ENCODE measurements at places on chromosomes 7 and 10. TPM values are rescaled to one million over a fixed set of nuclear protein-coding genes. Genes with fewer than 3 reads are reported as not detected.

DNA sequence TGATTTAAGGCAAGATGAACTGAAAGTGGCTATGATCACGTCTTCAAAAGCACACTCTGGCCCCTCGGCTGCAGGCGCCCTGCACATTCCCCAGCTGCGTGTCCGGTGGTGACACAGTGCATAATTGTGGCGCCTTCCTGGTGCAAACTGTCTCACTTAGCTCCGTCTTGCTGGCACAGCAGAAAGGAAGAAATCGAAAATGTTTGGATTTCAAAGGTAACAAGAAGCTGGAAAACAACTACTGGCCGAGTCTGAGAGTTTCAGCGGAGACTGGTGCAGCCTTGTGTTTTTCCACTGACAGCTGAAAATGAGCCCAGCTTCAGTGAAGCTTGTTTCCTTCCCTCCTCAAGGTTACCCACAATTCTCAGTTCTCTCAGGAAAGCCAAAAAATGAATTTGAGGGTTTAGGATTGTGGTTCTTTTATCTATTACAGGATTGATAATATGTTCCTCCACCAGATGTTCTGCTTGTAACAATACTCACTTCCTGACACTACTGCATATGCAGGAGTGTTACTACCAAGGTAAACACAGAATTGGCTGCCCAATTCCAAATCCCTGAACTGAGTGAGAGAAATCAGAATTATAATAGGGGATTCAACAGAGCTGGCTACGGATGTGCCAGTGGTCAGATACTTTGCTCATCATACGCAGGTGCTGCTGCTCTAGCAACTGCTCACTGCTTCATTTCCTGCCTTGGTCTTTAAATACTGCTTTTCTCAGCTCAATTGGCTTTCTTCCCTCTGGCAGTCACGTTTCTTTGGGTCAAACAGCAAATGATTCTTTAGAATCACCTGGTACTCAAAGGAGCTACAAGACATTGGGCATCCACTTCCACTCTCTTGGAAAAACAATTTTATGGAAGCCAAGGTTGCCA is 63.7 kb downstream of the TRUB1 start:
- H3K4me1 ChIP-seq = peaks cover 17% of the 10 kb centered on the region
- H3K36me3 ChIP-seq = no peaks in the 10 kb centered on the region
- no peaks in the 10 kb centered on the region for H3K27me3 ChIP-seq
- no peak for DNase-seq

GRCh38 chr7:280461-280860 is 9.5 kb upstream of the FOXL3 start:
- no peaks in the 10 kb centered on the region for H3K4me1 ChIP-seq
- no peak overlapping the region for H3K4me3 ChIP-seq
- DNase-seq = no peak
- peaks cover 2% of the 10 kb centered on the region for H3K36me3 ChIP-seq

Gene ZNF485
- total RNA-seq = 7.8 TPM

- no peak for DNase-seq
- H3K27me3 ChIP-seq = no peaks in the 10 kb centered on the region
- no peaks in the 10 kb centered on the region for H3K36me3 ChIP-seq
- H3K4me3 ChIP-seq = no peak overlapping the region
- H3K27ac ChIP-seq = no peak overlapping the region
These were observed 271.9 kb downstream of the MTERF1 start for GRCh38 chr7:91608606-91609005.

- H3K36me3 ChIP-seq = no peaks in the 10 kb centered on the region
- H3K27me3 ChIP-seq = no peaks in the 10 kb centered on the region
These were observed 28.3 kb upstream of the LMTK2 start for GRCh38 chr7:98078197-98078870.

Gene ASB15
- total RNA-seq = not detected

- H3K27me3 ChIP-seq = no peaks in the 10 kb centered on the region
- H3K4me3 ChIP-seq = no peak overlapping the region
- H3K36me3 ChIP-seq = no peaks in the 10 kb centered on the region
- H3K4me1 ChIP-seq = no peaks in the 10 kb centered on the region
- DNase-seq = no peak
These were observed 44.0 kb upstream of the TNRC18 start for GRCh38 chr7:5467645-5468044.

- DNase-seq = no peak
- H3K27ac ChIP-seq = no peak overlapping the region
- H3K4me1 ChIP-seq = peaks cover 5% of the 10 kb centered on the region
- no peak overlapping the region for H3K4me3 ChIP-seq
- no peaks in the 10 kb centered on the region for H3K27me3 ChIP-seq
These were observed 4.9 kb upstream of the OPTN start for GRCh38 chr10:13095094-13095493.

GRCh38 chr7:52726986-52727385 is 308.4 kb upstream of the POM121L12 start:
- H3K36me3 ChIP-seq = no peaks in the 10 kb centered on the region
- H3K4me1 ChIP-seq = 0 out of 2 replicates have a peak, but pooled peaks cover 4% of the 10 kb centered on the region
- no peak for DNase-seq

GRCh38 chr10:38076687-38077086 is 17.4 kb upstream of the ZNF37A start:
- no peak overlapping the region for H3K27ac ChIP-seq
- no peak for DNase-seq
- no peak overlapping the region for H3K4me3 ChIP-seq

Gene PTPRN2
- total RNA-seq = 4.0 TPM

GRCh38 chr7:142384493-142384922 is 126.7 kb upstream of the PRSS58 start:
- no peak overlapping the region for H3K4me3 ChIP-seq
- H3K4me1 ChIP-seq = peaks cover 3% of the 10 kb centered on the region
- no peaks in the 10 kb centered on the region for H3K27me3 ChIP-seq

DNA sequence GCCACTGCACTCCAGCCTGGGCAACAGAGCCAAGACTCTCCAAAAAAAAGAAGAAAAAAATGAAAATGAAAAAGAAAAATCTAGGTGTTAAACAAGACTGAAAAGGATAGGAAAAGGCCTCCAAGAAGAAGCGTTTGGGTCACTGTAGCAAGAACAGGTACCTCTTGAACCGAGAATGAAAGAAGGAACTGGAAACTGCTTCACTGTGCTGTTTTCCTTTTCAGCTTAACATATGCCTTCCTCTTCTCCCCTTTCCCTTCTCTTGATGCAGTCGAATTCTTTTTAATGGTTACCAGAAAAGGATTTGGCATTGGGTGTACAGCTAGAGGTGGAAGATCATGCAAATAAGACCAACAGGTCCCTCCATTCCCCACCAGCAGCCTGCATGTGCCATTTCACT is 28.1 kb downstream of the LRRC4 start:
- H3K4me1 ChIP-seq = no peaks in the 10 kb centered on the region
- H3K27me3 ChIP-seq = no peaks in the 10 kb centered on the region
- H3K27ac ChIP-seq = no peak overlapping the region
- no peaks in the 10 kb centered on the region for H3K36me3 ChIP-seq

Gene ADD3
- 75.1 TPM for total RNA-seq

Gene BAMBI
- total RNA-seq = 39.5 TPM

Gene CUBN
- total RNA-seq = 1.8 TPM

Gene PGAM1
- total RNA-seq = 870 TPM

- no peaks in the 10 kb centered on the region for H3K27me3 ChIP-seq
- no peaks in the 10 kb centered on the region for H3K36me3 ChIP-seq
- no peaks in the 10 kb centered on the region for H3K4me1 ChIP-seq
- no peak overlapping the region for H3K4me3 ChIP-seq
- DNase-seq = no peak
These were observed 107.6 kb downstream of the ADCY1 start for GRCh38 chr7:45681596-45682357.

DNA sequence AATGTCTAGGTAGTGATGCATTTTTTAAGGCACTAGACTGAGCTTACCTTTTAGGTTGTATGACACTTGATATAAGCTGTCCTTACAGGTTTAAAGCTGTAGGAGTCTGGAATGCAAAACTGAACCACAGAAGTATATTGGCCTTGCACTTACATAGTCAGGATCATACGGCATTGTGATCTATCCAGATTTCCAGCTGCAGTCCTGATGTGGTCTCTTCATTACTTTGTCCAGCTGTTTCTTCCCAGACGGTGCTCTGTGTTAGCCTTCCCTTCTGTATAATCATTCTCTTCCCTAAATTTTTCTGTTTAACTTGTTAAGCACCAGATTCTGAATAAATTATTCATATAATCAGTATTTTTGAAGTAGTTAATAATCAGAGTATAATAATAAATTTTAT is 67.1 kb downstream of the AUTS2 start:
- H3K4me3 ChIP-seq = no peak overlapping the region
- H3K36me3 ChIP-seq = no peaks in the 10 kb centered on the region
- no peaks in the 10 kb centered on the region for H3K27me3 ChIP-seq
- no peak overlapping the region for H3K27ac ChIP-seq

- no peaks in the 10 kb centered on the region for H3K36me3 ChIP-seq
- no peak overlapping the region for H3K27ac ChIP-seq
- no peak for DNase-seq
- no peaks in the 10 kb centered on the region for H3K27me3 ChIP-seq
- no peaks in the 10 kb centered on the region for H3K4me1 ChIP-seq
- no peak overlapping the region for H3K4me3 ChIP-seq
These were observed 37.4 kb upstream of the EEPD1 start for GRCh38 chr7:36115448-36116321.

DNA sequence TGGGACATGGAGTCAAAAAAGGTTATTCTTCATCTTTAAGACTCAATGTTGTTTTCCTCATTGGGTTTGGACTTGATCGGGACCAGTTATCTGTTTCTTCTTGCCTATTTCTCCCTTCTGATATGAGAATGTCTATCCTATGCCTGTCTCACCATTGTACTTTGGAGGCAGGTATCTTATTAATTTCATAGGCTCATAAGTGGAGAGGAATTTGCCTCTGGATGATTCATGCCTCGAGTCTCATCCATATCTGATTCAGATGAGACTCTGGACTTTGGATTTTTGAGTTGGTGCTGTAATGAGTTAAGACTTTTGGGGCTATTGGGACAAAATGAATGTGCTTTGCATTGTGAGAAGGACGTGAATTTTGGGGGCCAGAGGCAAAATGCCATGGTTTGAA is 36.2 kb upstream of the CCDC7 start:
- no peak overlapping the region for H3K27ac ChIP-seq
- no peaks in the 10 kb centered on the region for H3K27me3 ChIP-seq
- no peaks in the 10 kb centered on the region for H3K36me3 ChIP-seq
- no peaks in the 10 kb centered on the region for H3K4me1 ChIP-seq
- no peak for DNase-seq

Gene PRKG1
- 18.2 TPM for total RNA-seq

GRCh38 chr7:30743371-30744074 is 8.4 kb upstream of the INMT start:
- H3K4me1 ChIP-seq = no peaks in the 10 kb centered on the region
- no peak overlapping the region for H3K27ac ChIP-seq
- DNase-seq = no peak
- no peak overlapping the region for H3K4me3 ChIP-seq

DNA sequence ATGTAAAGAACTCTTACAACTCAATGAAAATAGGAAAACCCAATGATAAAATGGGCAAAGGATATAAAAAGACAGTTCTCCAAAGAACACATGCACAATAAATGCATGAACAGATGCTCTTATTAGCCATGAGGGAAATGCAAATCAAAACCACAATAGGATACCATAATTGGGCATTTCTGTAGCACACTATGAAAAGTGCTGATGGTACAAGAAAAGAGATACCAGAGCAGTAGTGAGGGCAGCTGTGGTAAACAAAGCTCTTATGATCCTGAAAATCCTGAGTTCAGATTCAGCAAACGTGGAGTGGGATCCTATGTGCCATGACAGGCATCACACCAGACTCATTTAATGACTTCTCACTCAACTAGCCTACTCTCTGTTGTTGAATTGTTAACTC is 96.7 kb upstream of the SLC25A13 start:
- no peaks in the 10 kb centered on the region for H3K4me1 ChIP-seq
- no peak for DNase-seq
- H3K36me3 ChIP-seq = no peaks in the 10 kb centered on the region
- no peak overlapping the region for H3K4me3 ChIP-seq

- H3K36me3 ChIP-seq = no peaks in the 10 kb centered on the region
- H3K4me3 ChIP-seq = no peak overlapping the region
- H3K27me3 ChIP-seq = no peaks in the 10 kb centered on the region
- no peak for DNase-seq
- no peaks in the 10 kb centered on the region for H3K4me1 ChIP-seq
These were observed 81.4 kb downstream of the ABCB5 start for GRCh38 chr7:20696803-20697333.

Gene BBS9
- total RNA-seq = 69.6 TPM

DNA sequence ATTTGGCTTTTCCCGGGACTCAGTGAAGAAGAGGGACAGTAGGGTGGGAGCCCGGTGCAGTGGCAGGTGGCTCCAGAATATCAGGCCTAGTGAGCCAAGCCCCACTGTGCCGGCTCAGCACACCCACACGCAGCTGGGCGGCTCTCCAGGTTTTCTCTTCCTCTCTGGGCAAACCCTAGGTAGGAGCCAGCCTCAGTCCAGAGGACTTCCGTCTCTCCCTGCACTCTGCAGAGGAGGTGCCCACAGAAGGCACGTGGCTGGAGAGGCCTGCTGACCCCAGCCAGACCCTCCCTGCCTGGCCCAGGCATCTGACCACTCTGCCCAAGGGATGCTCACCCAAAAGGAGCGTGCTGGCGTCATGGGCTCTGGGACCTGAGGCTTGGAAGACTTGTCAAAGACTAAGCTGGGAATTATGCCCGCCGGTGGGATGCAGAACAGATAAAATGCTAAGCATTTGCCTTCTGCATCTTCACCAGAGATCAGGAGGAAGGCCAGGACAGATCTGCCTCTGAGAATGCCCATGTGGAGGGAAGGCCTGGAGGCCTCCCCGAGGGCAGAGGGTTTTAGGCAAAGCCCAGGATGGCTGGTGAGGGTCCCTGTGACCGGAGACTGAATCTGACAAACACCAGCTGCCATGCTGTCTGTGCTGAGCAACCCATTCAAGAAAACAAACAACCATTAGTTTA is 40.2 kb downstream of the TCERG1L start:
- no peaks in the 10 kb centered on the region for H3K4me1 ChIP-seq
- no peak overlapping the region for H3K27ac ChIP-seq
- DNase-seq = no peak
- H3K27me3 ChIP-seq = no peaks in the 10 kb centered on the region
- no peaks in the 10 kb centered on the region for H3K36me3 ChIP-seq
- no peak overlapping the region for H3K4me3 ChIP-seq

DNA sequence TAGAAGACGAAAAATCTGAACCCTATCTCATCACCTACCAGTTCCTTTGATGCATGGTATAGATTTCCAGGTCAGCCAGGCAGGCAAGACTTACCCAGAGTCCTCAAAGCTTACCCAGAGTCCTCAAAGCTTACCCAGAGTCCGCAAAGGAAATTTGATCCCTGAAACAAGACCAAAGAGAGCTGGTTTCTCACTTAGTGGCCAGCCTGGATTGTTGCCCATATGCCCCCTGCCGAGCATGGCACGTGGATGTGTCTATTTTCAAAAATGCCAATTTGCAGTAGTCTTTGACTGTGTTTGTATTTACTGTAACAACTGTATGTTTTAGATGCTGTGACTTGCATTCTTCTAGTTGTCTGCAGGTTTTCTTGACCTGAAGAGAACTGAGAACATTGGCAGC is 120.2 kb upstream of the STARD3NL start:
- H3K36me3 ChIP-seq = no peaks in the 10 kb centered on the region
- no peak for DNase-seq
- H3K27me3 ChIP-seq = no peaks in the 10 kb centered on the region
- H3K4me1 ChIP-seq = peaks cover 10% of the 10 kb centered on the region
- H3K4me3 ChIP-seq = no peak overlapping the region

Gene SH2D4B
- not detected for total RNA-seq
